ENCODE measurements at places on chromosomes 13 and 19. TPM values are rescaled to one million over a fixed set of nuclear protein-coding genes. Genes with fewer than 3 reads are reported as not detected.

LAIR1 gene
- not detected for total RNA-seq

DNA sequence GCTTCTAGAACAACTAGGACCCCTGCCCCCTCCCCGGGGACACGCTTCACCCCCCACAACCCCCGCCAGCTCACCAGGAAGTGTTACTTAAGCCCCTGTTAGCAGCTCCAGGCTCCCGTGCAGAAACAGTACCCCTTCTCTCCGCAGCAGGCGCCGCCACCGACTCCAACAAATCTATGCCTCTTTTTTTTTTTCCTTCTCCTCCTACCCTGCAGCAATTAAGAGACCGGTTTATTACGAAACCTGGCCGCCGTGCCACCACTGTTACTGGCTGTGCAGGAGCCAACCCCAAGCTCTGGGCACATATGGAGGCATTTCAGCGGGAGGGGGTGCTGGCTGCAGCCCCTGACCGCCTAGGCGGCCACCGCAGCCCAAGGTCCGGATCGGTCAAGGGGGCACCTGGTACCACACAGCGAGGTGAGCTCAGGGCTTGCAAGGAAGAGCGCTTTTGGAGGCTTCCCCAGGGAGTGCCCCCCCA is 2.4 kb downstream of the GADD45B start:
- H3K36me3 ChIP-seq: peaks cover 25% of the 10 kb centered on the region
- no peak for DNase-seq
- peaks cover 16% of the 10 kb centered on the region for H3K4me1 ChIP-seq
- peak overlapping the region; percentile 95 for H3K4me3 ChIP-seq
- no peaks in the 10 kb centered on the region for H3K27me3 ChIP-seq
- H3K27ac ChIP-seq: peak overlapping the region; percentile 99

- DNase-seq: peak; percentile 79
- H3K4me1 ChIP-seq: no peaks in the 10 kb centered on the region
- no peaks in the 10 kb centered on the region for H3K36me3 ChIP-seq
- peaks cover 14% of the 10 kb centered on the region for H3K27me3 ChIP-seq
Measured at GRCh38 chr19:15479391-15480345, at the start of gene PGLYRP2. PGLYRP2 (minus strand) TSS chr19:15479501; CDS start chr19:15479371, 130 bp downstream.

VN1R2 gene
- not detected for total RNA-seq

DNA sequence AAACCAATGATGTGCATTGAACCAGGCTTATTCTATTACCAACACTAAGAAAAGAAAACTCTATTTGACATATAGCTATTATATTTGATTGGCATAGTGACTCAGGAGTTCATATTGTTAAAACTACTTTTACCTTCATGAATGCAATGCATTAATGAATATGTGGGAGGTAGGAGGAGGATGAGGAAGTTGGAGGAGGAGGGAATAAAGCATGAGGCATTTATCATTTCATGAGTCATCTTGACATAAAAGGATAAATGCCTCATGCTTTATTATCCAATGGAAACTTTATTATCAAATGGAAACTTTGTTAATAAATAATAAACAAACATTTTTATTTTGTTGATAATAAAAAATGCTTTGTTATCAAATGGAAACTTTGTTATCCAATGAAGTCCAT is 116.5 kb downstream of the SPRY2 start:
- peaks cover 2% of the 10 kb centered on the region for H3K36me3 ChIP-seq
- H3K4me1 ChIP-seq: no peaks in the 10 kb centered on the region
- H3K4me3 ChIP-seq: no peak overlapping the region
- no peak for DNase-seq
- H3K27me3 ChIP-seq: no peaks in the 10 kb centered on the region

- H3K27ac ChIP-seq: no peak overlapping the region
- DNase-seq: no peak
- no peaks in the 10 kb centered on the region for H3K36me3 ChIP-seq
Measured at GRCh38 chr19:17953869-17954268, 13.0 kb upstream of the KCNN1 start.

- H3K4me3 ChIP-seq: no peak overlapping the region
- no peaks in the 10 kb centered on the region for H3K36me3 ChIP-seq
- H3K27me3 ChIP-seq: no peaks in the 10 kb centered on the region
- no peaks in the 10 kb centered on the region for H3K4me1 ChIP-seq
Measured at GRCh38 chr19:50939596-50939995, 13.2 kb downstream of the KLK5 start.

- DNase-seq: no peak
- H3K27me3 ChIP-seq: no peaks in the 10 kb centered on the region
- H3K36me3 ChIP-seq: no peaks in the 10 kb centered on the region
- H3K27ac ChIP-seq: no peak overlapping the region
- H3K4me3 ChIP-seq: no peak overlapping the region
- peaks cover 14% of the 10 kb centered on the region for H3K4me1 ChIP-seq
Measured at GRCh38 chr13:98033277-98034247, 80.1 kb downstream of the IPO5 start.

GRCh38 chr13:111662451-111662850 is 342.0 kb downstream of the TEX29 start:
- peaks cover 12% of the 10 kb centered on the region for H3K27me3 ChIP-seq
- no peak overlapping the region for H3K4me3 ChIP-seq
- H3K27ac ChIP-seq: no peak overlapping the region

GRCh38 chr13:25876247-25876646 is 175.6 kb downstream of the SHISA2 start:
- no peak overlapping the region for H3K4me3 ChIP-seq
- peaks cover 23% of the 10 kb centered on the region for H3K4me1 ChIP-seq
- no peaks in the 10 kb centered on the region for H3K36me3 ChIP-seq
- no peak for DNase-seq
- H3K27ac ChIP-seq: no peak overlapping the region
- no peaks in the 10 kb centered on the region for H3K27me3 ChIP-seq

DNA sequence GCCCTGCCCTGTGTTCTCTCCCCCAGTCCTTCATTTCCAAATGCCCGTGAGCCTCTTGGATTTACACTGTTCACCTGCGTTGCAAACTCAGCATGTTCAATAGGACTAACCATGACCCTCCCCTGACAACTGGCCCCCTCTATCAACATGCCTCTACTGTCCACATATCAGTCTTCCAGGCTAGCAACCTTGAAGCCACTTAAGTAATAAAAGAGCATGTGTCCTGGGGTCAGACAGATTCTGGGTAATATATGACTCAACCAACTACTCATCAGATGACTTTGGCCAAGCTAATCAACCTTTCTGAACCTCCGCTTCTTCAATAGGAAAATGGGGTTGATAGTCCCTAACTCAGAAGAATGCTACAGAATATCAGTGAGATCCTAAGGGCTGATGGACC is 15.1 kb upstream of the PDX1 start:
- no peak overlapping the region for H3K4me3 ChIP-seq
- no peaks in the 10 kb centered on the region for H3K36me3 ChIP-seq
- H3K27ac ChIP-seq: no peak overlapping the region
- H3K27me3 ChIP-seq: peaks cover 58% of the 10 kb centered on the region

NOVA2 gene
- 0.22 TPM for total RNA-seq

MPND gene
- total RNA-seq: 13.6 TPM

- H3K27ac ChIP-seq: no peak overlapping the region
- H3K4me1 ChIP-seq: peaks cover 13% of the 10 kb centered on the region
- H3K4me3 ChIP-seq: no peak overlapping the region
- DNase-seq: no peak
- peaks cover 4% of the 10 kb centered on the region for H3K36me3 ChIP-seq
Measured at GRCh38 chr19:23118400-23118799, 1.6 kb downstream of the ZNF730 start.

CEACAM7 gene
- total RNA-seq: not detected

DNA sequence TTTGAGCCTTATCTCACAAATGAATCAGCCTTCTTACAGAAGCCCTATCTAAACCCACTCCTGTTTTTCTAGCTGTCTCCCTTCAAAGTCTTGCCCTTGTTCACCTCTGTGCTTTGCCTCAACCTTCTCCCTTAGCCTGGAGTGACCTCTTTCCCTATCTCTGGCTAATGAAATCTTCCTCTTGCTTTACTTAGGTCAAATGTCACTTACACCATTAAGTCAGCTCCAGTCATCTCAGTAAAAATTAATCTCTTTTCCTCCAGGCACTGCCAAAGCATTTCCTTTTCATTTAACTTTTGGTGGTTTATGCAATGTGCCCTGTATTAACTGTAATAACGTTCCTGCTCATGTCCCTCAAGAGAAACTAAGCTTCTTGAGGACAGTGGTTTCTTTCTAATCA is 596.5 kb upstream of the MIR17HG start:
- no peaks in the 10 kb centered on the region for H3K27me3 ChIP-seq
- peaks cover 3% of the 10 kb centered on the region for H3K4me1 ChIP-seq
- no peak overlapping the region for H3K4me3 ChIP-seq
- H3K36me3 ChIP-seq: peaks cover 1% of the 10 kb centered on the region
